A172 (cell line): ENCODE measurements at places on chromosomes 6 and 20.
A peak's percentile ranks its signal among the peaks of the same experiment; 100 is the strongest.

DNA sequence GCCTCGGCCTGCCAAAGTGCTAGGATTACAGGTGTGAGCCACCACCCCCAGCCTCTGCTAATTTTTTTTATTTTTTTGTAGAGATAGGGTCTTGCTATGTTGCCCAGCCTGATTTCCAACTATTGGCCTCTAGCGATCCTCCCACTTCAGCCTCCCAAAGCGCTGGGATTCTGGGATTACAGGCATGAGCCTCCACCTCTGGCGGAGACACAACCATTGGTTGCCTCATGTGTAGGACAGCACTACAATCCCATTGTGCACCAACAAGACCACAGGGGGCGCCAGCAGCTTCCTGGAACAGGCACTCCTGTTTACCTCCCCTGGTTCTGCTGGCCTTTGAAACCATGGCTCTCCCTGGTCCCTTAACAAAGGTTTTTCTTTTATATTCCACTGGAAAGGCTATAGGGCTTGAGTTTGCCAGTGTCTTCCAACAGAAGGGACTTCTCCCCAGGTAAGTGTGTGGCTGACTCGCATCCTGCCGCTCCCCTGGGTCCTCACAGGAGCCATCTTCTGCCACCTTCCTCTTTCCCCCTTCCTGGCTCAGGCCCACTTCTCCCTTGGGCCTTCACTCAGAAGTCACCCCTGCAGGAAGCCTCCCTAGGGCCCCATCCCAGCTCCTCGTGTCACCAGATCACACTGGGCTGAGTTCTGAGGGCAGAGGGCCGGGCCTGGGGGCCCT, 39.2 kb upstream of the TLDC2 start:
- peak; percentile 75 for DNase-seq

DNA sequence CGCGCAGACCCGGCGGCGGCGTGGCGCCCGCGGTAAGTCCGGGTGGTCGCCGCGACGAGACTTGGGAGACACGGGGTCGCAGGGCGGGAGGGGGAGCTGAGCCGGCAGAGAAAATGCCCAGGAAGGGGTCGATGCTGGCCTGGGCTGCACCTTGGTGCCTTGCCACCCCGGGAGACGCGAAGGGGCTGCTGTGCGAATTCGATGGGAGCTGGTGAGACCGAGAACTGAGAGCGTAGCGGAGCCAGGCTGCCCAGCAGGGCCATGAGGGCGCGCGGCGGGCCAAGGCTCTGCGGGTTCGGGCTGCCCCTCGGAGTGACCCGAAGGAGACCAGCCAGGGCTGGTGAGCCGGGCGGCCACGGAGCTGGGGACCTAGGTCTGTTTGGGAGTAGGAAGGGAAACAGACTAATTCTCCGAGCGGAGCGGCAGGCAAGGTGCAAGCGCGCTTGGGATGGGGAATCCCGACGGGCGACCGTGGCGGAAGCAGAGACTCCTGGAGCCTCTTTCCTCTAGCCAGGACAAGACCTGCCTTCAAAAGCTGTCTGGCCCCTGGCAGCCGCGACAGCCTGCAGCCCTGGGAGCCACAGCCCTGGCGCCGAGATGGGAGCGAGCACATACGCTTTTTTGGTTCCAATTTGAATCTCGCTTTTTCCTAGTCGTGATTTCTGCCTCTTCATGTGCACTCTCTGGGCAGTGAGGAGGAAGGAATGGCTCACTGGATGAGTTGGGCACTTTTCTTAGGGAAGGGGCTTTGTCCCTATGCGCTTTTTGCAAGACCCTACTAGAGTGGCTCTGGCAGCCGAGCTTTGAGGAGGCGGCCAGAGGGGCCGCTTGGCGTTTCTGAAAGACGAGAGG, 691 bp downstream of the SYNDIG1 start:
- DNase-seq, result peak; percentile 32

DNA sequence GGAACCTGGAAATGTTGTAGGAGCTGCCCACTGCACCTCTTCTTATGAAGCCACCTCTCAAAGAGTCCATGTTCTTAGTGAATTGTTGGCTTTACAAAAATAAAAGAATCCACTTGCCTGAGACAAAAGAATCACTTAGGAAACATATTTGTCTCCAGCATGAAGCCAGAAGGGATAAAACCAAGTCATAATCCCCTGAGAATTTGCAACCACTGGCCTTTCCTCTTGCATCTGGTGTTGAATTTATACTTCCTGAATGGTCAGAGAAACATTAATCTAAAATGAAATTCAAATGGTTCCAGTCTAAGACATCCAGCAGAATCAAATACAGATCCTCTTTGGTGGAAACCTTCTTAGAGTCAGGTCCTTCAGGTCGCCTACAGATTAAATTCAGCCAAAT, 192.5 kb upstream of the ECI2 start:
- no peak for DNase-seq

DNA sequence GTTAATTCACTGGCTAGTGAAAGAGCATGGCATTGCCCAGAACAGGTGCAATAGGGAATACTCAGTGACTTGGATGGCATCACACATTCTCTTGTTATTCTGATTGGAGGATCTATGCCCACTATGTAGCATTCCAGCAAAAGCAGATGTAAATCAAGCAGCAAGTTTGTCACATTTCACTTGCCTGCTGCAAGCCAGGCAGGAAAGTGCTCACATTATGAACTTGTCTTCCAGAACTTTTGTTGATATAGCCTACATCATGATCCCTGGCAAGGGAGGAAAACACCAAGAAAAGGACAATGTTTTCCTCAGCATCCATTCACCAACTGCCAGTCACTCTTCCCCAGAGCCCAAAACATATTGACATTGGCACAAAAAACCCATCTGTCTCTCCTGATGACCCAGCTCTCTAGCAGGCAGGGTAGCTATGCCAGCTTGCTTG, 77.8 kb downstream of the ARHGAP18 start:
- DNase-seq, result no peak

GRCh38 chr6:28258877-28259777, at the start of gene NKAPL:
Gene NKAPL, plus strand, starts transcription at chr6:28259297. Its CDS starts 75 bp downstream, at chr6:28259372.
- DNase-seq, result no peak

- DNase-seq, result no peak
Observed at GRCh38 chr20:18250217-18250616, 38.1 kb upstream of the ZNF133 start.
